Naive thymus-derived CD4-positive, alpha-beta T cell (primary cell): ENCODE measurements at places on chromosomes 7 and 10.
A peak's percentile ranks its signal among the peaks of the same experiment; 100 is the strongest.

- no peaks in the 10 kb centered on the region for H3K4me1 ChIP-seq
- H3K27me3 ChIP-seq, result no peaks in the 10 kb centered on the region
- no peak overlapping the region for H3K4me3 ChIP-seq
- no peak for DNase-seq
These were observed 7.7 kb downstream of the SLIT1 start for GRCh38 chr10:97178074-97178473.

DNA sequence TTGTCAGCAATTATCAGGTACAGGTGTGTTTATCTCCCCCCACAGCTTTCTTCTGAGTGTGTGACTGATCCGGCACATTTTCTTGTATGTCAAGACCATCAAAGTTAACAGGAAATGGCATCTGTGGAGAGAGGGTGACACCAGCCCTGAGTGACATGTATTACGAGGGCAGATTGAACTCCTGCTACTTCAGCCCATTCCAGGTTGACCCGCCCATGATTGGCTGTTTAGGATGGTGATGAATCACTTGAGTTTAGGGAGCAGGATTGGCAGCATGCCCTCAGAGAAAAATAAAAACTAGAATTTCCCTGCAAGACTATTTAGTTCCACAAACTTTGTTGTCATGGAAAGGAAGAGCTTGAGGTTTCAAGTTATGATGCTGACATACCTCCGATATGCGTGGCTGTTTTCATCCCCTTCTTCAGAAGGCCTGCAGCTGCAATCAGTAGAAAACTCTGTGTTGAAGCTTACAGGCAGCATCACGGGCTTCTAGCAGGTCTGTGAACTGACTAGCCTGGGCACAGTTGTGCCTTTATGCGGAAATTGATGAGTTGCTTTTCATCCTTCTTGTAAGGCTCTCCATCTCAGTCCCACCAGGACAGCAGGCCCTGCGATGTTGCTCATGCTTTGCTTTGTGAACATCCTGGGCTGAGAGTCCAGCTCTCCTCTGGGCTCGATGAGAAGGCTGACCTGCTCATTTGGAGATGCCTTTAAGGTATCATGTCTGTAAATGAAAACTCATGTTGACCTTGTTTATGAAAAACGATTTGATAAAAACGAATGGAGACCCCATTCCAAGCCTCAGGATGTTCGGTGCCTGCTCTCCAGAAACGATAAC lies 8.0 kb upstream of the CELF2 start:
- no peaks in the 10 kb centered on the region for H3K27me3 ChIP-seq
- no peaks in the 10 kb centered on the region for H3K4me1 ChIP-seq
- H3K27ac ChIP-seq, result no peak overlapping the region
- DNase-seq, result peak; percentile 53

- no peak overlapping the region for H3K4me3 ChIP-seq
- no peaks in the 10 kb centered on the region for H3K4me1 ChIP-seq
- no peaks in the 10 kb centered on the region for H3K36me3 ChIP-seq
- no peak for DNase-seq
- no peak overlapping the region for H3K27ac ChIP-seq
These were observed 168.5 kb downstream of the LCOR start for GRCh38 chr10:97000487-97001182.

GRCh38 chr10:5595591-5595990 lies 70.8 kb downstream of the ASB13 start:
- DNase-seq, result no peak
- no peaks in the 10 kb centered on the region for H3K4me1 ChIP-seq
- no peak overlapping the region for H3K4me3 ChIP-seq
- no peak overlapping the region for H3K27ac ChIP-seq

DNA sequence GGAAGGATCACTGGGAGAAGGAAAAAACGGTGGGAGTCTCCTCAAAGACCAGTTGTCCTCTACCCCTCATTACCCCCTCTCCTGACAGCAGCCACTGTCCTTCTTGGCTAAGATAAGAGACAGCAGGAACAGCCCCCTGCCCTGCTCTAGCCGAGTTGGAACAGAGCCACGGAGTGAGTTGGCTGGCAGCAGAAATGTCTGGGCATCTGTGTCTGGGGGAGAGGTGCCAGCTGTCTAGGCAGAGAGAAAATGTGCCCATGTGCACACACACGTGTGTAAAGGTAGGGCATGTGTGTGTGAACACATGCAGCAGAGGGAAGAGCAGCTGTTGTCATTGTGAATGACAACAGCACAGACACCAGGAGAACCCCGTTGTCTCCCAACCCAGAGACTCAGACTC lies 9.4 kb upstream of the HILPDA start:
- H3K27me3 ChIP-seq, result no peaks in the 10 kb centered on the region
- H3K4me1 ChIP-seq, result no peaks in the 10 kb centered on the region
- no peak overlapping the region for H3K4me3 ChIP-seq
- no peaks in the 10 kb centered on the region for H3K36me3 ChIP-seq
- H3K27ac ChIP-seq, result no peak overlapping the region

GRCh38 chr7:26854876-26855855 lies 9.2 kb downstream of the SKAP2 start:
- H3K27me3 ChIP-seq, result no peaks in the 10 kb centered on the region
- H3K4me1 ChIP-seq, result no peaks in the 10 kb centered on the region
- H3K36me3 ChIP-seq, result no peaks in the 10 kb centered on the region
- DNase-seq, result no peak
